ENCODE measurements at places on chromosomes 5 and 9.

- DNase-seq: no peak
Measured at GRCh38 chr9:7500521-7500920, 299.1 kb downstream of the DMAC1 start.

DNA sequence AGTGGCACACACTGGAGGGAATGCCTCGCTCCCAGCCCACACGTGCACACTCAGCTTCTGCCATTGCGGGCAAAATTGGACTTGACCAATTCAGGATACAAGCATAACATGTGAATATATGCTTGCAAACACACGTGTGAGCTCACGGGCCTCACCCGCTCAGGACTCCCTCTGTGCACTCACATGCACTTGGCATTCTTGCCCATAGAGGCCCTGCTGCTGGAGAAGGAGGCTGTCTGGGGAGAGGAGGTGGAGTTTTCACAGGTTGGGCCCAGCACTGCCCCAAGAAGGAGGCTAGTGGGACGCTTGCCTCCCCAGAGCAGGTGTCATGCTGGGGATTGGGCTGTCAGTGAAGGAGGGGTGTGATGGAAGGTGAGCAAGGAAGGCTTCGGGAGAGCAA, 1.7 kb downstream of the MYMK start:
- no peak for DNase-seq

GRCh38 chr5:106699198-106699597, 971.5 kb downstream of the EFNA5 start:
- no peak for DNase-seq

DNA sequence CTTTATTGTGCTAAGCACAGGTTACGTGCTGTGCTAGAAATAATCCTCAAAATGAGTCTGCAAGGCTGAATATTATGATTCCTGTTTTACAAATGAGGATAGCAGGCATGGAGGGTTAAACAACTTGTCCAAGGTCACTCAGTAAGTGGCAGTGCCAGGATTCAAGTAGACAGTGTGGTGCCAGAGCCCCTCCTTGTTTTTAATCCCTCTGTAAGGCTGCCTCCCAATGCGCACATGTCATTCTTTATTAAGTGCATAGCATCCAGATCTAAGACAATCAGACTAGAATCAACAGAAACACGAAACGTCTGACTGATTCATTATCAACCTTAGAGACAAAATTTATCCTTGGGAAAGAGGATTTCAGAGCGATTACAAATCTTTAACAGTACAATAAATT, 199.6 kb downstream of the SMARCA2 start:
- DNase-seq: no peak

GRCh38 chr5:177309351-177310191, 2.1 kb downstream of the MXD3 start:
- peak; percentile 78 for DNase-seq

GRCh38 chr9:71638627-71639026, 129.7 kb downstream of the CEMIP2 start:
- peak; percentile 57 for DNase-seq

DNA sequence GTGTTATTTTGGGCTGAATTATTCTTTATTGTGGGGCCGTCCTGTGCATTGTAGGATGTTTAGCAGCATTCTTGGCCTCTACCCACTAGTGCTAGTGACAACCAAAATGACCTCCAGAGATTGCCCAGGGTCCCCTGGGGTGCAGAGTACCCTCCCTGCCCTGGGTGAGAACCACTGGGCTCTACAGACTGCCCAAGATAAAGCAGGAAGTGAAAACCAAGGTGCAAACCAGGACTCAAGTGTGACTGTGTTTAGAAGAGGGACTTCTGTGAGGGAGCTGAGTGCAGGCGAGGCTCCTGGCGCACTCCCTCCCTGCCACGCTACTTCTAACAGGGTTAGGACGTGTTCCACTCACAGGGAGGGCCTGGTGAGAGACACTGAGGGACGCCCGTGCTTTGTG, 41.6 kb downstream of the USP20 start:
- DNase-seq: peak; percentile 37

- no peak for DNase-seq
Measured at GRCh38 chr5:170076211-170076610, 29.5 kb upstream of the FOXI1 start.

DNA sequence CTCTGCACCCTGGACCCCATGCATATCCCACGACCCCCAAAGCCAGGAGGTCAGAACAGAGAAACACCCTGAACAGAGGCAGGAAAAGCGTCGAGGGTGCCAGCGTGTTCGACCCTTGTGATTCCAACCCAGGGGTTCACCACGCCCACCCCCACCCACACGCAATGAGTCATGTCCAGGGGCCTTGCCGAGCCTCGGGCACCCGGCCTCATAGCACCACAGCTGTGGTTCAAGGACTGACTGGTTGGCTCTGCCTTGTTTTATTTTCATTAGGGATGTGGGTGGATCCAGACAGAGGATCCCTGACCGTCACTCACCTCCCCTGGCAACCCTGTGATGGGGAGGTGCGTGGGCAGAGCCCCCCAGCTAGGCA, 9.5 kb upstream of the QSOX2 start:
- DNase-seq: no peak

GRCh38 chr9:16236882-16237281, 633.6 kb downstream of the BNC2 start:
- DNase-seq: no peak

GRCh38 chr5:131252824-131253171, 11.1 kb upstream of the CDC42SE2 start:
- peak; percentile 92 for DNase-seq

DNA sequence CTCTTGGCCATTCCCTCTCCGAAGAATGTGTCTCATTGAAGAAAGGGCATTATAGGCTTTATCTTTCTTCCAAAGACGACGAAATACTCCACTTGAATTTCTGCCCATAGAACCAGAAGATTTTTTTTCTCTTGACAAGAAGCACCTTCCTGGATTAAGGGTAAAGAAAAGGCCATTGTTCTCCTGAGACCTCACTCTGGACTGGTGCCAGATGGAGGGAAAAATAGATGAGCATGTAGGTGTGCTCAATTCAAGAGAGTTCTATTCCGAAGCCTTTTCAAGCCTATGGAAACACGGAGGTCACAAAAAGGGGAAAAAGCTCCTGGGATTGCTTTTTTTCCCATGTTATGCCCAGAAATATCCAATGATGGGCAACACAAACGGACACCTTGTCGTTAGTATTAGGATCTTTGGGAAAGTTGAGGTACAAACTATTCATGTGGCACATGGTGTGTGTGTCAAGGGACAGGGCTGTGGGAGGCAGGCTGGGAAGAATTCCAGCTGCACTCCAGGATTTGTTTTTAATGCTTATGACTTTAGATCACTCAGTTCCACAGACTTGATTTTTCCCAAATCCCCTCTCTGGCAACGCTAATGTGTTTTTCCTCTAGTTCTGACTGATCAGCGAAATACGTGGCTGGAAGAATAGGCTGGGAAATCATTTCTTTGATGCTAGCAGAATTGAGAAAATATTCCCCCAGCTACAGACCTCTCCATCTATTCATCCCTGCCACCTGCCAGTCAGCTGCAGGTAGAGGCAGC, 89.9 kb downstream of the SIL1 start:
- no peak for DNase-seq

GRCh38 chr9:12060067-12060466, 633.1 kb upstream of the TYRP1 start:
- no peak for DNase-seq

DNA sequence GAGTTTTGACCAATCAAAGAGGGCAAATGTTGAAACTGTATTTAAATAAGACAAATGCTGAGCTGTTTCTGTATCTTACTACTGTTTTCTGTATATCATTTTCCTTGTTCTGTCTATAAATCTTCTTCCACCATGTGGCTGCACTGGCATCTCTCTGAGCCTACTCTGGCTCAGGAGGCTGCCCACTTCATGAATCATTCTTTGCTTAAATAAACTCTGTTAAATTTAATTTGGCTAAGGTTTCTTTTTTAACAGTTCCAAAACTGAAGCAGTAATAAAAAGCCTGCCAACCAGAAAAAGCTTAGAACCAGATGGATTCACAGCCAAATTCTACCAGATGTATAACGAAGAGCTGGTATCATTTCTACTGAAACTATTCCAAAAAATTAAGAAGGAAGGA, 40.2 kb upstream of the TAS2R1 start:
- DNase-seq: no peak

DNA sequence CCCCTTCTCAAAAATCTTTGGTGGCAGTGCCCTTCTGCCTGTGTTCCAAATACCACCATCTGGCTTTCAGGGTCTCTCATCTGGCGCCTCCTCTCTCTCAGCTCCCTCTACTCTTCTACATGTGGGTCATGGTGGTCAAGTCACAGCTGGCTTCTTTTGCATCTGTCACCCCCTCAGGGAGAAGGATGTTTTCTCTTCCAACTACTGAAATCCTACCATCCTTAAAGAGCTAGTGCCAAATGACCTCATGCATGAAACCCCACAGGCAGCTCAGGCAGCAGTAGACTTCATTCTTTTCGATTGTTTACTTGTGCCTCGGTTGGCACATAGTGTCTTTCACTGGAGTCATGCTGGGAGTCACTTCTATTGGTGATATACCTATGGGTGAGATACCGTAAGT, 219.2 kb downstream of the DCP2 start:
- DNase-seq: no peak

DNA sequence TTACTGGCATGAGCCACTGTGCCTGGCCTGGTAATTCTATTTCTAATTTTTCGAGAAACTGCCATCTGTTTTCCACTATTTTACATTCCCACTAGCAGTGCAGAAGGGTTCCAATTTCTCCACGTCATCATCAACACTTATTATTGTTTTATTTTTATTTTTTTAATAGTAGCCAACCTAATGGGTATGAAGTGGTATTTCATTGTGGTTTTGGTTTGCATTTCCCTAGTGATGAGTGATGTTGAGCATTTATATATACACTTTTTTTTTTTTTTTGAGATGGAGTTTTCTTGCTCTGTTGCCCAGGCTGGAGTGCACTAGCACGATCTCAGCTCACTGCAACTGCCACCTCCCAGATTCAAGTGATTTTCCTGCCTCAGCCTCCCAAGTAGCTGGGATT, 28.3 kb downstream of the WWC1 start:
- DNase-seq: no peak

GRCh38 chr9:131605770-131606590, 60.7 kb downstream of the PRRT1B start:
- no peak for DNase-seq

- no peak for DNase-seq
Measured at GRCh38 chr9:136568288-136569081, 22.6 kb upstream of the NOTCH1 start.

DNA sequence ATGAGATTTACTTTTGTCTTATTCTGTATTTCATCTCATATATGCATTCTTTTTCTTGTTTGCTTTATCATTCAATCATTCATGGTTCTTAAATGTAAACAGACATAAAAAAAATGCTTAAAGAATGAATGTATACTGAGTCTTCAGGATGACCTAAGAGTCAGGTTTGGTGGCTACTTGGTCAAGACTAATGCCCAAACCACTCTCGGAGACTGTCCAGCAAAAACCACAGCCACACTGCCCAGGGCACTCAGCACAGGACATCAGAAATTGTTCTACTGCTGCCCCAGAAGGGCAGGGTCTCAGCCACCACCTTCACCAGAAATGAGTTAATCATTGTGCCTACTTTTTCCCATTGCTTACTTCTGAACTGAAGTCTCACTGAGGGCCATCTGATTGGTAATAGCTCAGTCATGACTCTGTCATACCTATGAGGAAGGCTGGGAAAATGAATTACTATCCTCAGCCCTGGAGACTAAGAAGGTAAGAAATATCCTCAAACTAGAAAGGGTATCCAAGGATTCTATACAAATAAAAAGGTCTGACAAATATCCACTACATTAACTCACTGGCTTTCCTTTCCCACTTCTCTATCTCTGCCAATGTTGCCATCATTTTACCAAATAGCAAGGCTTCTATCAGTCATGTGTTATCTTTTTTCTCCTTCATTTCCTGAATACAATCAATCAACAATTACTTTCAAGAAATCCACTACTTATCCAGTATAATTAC, 236.1 kb downstream of the CETN3 start:
- DNase-seq: no peak

- DNase-seq: peak; percentile 33
Measured at GRCh38 chr9:92989561-92989960, 42.2 kb downstream of the FGD3 start.

- no peak for DNase-seq
Measured at GRCh38 chr9:27261517-27262211, 35.3 kb downstream of the EQTN start.

DNA sequence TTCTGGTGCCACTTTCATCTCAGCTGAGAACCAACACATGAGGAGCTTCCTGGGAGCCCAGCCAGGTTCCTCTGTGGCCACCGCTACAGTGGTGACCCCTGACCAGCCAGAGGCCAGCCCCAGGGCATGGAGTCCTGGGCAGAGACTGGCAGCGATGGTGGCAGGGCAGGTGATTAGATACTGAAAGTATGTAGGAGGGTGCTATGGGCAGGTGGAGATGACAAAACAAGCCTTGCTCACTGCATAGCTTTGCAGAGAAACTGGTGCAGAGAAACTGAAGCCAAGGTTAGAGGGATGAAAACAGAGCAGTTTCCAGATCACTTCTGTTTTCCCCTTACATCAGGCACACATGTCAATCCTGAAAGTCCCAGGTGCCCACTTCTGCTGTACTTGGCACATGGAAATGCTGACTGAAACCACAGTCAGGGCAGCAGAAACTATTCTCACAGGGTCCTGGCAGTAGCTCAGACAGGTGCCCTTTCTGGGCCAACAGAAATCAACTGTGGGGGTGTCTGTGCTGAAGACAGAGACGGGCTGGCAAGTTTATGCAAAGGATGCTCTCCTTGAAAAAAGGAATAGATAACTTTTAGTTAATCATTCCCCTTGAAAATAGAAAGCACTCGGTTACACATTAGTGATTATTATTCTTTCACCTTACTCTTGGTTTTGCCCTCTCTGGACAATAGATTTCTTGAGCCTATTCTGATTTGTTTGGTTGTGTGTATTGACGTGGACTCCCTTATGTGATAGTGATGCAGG, 90.3 kb downstream of the ANKRD55 start:
- DNase-seq: no peak

DNA sequence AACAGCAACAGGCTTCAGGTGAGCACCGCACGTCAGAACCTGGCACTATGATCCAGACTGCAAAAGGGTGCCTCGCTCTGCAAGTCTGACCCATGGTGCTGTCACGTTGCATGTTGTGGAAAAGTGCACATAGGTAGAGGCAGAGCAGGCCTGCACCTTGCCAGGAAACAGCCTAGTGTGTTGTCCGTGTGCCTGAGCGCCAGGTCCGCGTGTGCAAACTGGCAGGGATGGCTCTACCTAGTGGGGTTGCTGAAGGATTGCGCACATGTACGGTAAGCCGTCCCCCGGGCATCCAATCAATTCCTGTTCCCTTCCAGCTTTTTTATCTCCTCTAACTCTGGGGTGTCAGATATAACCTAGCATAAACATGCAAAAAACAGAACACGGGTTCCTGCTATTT, 219.5 kb downstream of the NXNL2 start:
- DNase-seq: no peak

- DNase-seq: no peak
Measured at GRCh38 chr9:21580636-21581378, 98.7 kb upstream of the IFNE start.
